ENCODE measurements at places on chromosomes 3 and 15. TPM values are rescaled to one million over a fixed set of nuclear protein-coding genes. Genes with fewer than 3 reads are reported as not detected.

Gene CHRM5
- not detected for total RNA-seq

Gene PLCB2
- total RNA-seq = 86.4 TPM

Gene ALAS1
- 70.1 TPM for total RNA-seq

Gene STRA6
- 0.38 TPM for total RNA-seq

Gene SEMA3G
- total RNA-seq = 30.5 TPM

All from left lung (tissue), 14 donors.